ENCODE measurements at places on chromosomes 1 and 21.

DNA sequence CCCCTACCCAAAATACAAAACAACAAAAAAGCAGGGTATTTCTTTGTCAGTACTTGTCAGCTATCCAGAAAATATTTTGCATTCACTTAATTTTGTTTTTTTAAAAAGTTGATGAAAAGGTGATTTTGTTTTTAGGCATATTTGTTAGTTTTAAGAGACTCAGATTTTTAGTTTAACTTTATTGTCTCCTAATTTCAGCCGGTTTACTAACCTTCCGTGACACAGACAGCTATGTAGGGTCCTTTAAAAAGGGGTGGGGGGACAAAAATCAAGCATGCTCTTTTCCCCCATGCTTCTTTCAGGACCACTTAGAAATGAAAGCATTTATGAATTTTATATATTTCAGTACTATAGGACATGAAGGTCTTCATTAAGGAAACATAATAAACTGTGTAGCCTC is 1.6 kb downstream of the PBX1 start:
- DNase-seq, result no peak

DNA sequence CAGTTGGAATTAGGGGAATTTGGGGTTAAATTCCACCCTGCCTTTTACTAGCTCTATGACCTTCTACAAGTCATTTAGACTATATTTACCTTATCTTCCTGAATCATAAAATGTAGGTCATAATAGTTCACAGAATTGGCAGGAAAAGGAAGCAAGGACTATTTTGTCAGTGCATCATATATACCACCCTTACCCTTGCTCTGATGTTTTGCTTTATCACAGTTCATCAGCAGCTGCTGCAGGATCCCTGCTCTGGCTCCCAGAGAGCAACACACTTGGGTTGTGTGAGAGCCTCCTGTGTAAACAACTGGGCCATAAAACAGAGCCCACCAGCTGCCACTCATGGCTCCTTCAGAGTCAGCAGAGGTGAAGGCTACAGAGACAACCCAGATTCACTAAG is 631.6 kb upstream of the CAMK1G start:
- DNase-seq, result peak; percentile 20

DNA sequence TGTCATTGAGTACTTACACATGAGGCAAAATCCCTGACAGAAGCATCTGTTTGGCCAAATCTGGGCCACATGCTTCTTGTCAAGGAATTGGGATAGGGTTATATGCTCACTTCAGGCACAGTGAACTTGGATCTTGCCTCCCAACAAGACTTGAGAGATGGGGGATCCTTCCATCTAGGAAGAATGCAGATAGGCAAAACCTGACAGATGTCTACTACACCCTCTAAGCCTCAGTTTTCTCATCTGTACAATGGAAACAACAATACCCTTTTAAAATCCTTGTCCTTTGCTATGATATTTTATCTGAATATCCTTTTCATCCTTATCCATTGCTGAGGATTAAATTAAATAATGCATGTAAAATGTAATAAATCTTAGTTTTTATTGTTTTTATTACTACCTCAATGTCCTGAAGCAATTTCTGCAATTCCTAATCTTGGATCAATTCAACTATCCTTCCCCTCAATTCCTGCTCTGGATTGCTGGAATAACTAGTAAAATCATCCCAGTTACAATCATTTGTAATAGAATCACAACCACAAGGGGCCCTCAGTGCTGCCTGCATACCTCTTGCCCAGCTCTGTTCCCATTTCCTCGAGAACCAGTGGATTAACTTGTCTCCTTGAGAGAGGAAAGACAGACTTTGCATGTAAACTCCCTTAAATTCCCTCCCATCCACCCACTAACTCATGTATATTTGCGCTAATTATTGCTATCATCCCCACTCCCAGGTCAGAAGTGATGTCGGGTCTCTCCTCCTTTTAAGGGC is 8.1 kb upstream of the XPR1 start:
- no peak for DNase-seq

DNA sequence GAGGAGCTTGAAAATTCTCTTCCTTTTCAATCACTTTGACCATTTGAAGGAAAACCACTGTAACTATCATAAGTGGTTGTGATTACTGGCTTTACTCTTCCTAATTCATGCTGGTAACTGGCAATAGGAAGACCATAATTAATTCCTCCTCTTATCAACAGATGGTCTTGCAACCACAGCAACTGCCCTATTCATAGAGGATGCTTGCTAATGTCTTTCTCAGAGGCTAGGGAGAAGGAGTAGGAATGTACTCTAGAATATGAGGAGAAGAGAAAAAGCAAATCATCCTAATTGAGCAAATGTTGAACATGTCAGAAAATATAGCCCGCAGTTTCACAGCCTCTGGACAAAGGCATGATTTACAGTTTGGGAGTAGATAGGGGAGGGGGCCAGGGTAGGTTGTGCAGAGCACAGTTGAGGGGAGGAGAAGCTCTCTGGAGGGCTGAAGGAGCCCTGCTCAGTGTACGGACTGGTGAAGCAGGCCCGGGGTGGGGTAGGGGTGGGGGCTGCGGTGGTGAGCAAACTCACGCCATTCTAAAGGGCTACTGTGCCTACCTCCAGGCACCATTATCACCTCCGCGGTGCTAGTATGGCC is 192.9 kb downstream of the PCP4 start:
- DNase-seq, result no peak

GRCh38 chr1:201591981-201592380 is 53.1 kb downstream of the NAV1 start:
- no peak for DNase-seq

DNA sequence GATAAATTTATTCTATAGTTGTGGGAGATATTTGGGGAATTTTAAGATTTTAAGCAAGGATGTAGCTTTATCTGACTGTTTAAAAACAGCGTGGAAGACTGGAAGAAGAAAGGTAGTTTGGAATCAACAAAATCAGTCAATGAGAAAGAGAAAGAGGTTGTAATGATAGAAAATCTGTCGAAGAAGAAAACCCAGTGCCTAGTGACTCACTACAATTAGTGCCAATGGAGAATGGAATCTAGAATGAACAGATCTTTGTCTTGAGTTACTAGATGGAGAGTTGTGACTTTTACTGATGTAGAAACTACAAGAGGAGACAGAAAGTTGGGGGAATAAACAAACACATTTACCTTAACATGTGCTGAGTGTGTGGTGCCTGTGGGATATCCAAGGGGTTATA is 577.8 kb upstream of the NR5A2 start:
- no peak for DNase-seq

- no peak for DNase-seq
Measured at GRCh38 chr1:153217212-153217611, at the start of gene PRR9. PRR9 (plus strand) TSS chr1:153217584; CDS start chr1:153218145, 561 bp downstream.

- no peak for DNase-seq
Measured at GRCh38 chr1:117076648-117077047, 16.5 kb downstream of the TTF2 start.

DNA sequence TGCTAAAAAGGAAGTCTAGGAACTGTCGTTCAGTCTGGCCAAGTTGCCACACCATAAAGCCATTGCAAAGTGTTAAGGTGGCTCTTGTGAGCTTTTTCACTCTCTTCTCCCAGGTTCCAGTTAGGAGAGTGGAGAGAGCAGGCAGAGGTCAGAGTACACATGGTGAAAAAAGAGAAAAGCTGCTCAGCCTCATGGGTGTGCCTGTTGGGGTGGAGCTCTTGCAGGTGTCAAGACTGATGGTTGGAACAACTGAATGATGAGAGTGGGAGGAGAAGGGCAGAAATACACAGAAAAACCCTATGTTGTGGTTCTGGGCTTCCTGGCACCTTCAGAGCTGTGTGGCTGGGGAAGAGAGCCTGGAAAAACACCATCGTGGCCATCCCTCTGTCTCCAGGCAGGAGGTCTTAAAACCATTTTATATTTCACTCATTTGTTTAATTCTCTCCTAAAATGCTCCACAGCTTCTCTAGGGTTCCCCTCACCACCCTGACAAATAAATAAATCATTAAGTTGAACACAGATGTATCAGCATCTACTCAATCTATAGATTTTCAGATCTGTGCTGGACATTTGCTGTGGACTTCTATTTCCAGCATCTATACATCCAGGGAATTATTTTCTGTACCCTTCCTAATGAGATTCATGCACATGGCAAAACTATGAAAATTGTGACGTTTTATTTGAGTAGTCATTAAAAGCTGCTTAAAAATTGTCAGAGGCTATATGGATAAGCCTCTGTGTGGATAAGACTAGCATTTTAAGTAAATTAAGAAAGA is 17.5 kb downstream of the UBASH3A start:
- DNase-seq, result no peak

GRCh38 chr21:15774590-15774989 is 44.8 kb downstream of the USP25 start:
- no peak for DNase-seq

DNA sequence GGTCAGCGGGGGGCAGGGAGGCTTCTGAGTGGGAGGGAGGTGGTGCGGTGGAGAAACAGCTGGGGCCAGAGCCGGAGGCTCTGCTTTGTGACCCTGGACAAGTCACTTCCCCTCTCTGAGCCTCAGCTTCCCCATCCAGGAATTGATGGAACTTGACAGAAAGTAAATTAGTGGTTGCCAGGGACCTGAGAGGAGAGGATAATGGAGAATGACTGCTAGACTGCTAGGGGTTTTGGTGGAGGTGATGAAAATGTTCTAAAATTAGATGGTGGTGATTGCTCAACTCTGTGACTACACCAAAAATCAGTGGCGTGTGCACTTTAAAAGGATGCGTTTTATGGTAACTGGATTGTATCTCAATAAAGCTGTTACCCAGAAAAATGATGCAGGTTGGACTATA is 100.9 kb downstream of the ARHGEF10L start:
- DNase-seq, result no peak
